ENCODE measurements at places on chromosomes 16 and 17.

GRCh38 chr16:85125570-85126393 is 13.5 kb upstream of the CIBAR2 start:
- DNase-seq = no peak

DNA sequence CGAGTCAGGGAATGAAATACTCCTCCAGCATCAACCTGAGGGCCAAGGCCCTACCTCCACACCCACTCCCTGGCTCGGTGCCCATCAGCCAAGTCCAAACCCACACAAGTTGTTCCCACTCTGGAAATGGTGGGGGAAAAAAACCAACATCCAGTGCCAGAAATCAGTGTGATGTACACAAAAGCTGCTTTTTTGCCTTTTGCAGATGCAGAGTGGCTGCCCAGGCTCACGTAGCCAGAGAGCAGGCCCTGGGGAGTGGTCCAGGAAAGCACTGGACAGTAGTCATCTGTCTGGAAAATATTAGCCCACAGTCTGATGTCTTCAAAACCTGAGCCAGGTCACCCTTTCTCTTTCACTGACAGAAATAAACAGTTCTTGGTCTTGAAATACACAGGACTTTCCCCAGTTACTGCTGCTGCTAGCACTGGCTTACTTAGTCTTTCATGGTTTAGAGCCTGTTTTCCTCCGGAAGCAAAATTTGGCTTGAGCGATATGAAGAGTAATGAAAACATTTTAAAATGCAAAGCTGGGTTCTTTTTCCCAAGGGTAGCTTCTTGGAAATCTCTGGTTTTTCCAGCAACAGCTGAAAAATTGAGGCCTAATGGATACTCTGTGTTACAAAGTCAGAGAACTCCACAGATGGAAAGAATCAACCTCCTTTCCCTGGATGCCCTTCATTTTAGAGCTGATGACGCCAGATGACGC is 18.2 kb upstream of the NOS2 start:
- DNase-seq = no peak

DNA sequence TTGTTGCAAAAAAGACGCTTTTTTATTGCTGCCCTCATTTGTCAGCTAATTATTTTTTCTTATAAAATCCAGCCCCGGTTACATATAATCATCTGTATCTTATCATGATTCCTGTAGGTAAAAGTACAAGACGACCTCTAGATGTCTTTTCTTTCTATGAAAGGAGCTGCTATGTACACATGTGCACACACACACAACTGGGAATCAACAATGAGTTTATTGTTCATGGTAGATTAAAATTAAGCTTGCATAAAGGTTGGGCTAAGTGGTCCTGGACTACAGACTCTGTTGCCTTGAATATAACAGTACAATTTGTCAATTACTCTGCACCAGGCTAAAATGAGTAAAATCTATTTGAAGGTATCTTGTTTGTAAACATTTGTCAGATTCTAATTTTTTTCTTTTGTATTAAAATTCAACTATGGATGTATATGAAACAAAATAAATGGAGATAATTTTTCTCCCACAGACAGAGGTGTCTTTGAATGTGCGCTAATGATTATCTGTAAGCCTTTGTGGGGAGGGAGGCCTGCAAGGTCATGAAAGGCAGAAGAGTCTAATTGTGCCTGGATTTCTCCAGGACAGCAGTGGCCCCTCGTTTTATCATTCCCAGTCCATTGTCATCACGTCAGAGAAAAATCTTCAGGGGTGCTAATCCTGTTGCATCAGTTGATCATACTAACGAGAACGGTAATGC is 13.4 kb downstream of the C17orf58 start:
- no peak for DNase-seq

GRCh38 chr17:3923466-3924190 is 7.4 kb upstream of the P2RX1 start:
- no peak for DNase-seq

DNA sequence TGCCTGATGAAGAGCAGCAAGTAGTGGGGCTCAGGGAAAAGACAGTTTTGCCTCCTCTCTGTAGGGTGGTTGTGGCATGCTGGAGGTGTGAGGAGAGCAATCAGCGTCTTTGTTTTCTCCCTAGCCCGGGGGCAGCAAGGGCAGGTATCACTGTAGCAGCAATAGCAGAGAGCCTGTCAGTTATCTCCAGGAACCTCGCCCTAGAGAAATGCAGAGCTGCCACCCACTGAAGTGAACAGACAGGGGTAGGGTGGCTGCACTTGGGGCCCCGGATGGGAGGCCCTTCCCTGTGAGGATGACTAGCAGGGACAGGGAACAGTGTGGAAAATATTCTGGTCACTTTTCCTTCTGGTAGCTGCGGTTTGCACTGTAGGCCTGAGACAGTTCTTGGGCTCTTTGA is 886.5 kb downstream of the CDH8 start:
- no peak for DNase-seq

- peak; percentile 73 for DNase-seq
These were observed 23.8 kb downstream of the SNX11 start for GRCh38 chr17:48131216-48131824.

DNA sequence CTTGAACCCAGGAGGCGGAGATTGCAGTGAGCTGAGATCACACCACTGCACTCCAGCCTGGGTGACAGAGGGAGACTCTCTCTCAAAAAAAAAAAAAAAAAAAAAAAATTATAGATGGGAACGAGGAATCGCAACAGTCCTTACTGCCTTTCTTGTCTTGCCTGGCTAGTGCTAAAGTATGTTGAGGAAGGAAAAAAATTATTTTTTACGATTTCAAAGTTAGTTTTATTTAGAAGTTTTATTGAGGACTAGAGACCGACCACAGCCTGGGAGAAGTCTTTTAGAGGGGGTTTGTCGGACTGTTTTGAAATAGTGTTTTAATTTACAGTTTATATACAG is 15.8 kb upstream of the DNAH17 start:
- DNase-seq = no peak

- DNase-seq = peak; percentile 81
These were observed 20.1 kb upstream of the TAOK1 start for GRCh38 chr17:29369831-29370735.

- no peak for DNase-seq
These were observed 46.1 kb upstream of the DDX52 start for GRCh38 chr17:37689317-37689716.

- peak; percentile 58 for DNase-seq
These were observed 1.1 kb downstream of the PHF12 start for GRCh38 chr17:28950017-28950751.

DNA sequence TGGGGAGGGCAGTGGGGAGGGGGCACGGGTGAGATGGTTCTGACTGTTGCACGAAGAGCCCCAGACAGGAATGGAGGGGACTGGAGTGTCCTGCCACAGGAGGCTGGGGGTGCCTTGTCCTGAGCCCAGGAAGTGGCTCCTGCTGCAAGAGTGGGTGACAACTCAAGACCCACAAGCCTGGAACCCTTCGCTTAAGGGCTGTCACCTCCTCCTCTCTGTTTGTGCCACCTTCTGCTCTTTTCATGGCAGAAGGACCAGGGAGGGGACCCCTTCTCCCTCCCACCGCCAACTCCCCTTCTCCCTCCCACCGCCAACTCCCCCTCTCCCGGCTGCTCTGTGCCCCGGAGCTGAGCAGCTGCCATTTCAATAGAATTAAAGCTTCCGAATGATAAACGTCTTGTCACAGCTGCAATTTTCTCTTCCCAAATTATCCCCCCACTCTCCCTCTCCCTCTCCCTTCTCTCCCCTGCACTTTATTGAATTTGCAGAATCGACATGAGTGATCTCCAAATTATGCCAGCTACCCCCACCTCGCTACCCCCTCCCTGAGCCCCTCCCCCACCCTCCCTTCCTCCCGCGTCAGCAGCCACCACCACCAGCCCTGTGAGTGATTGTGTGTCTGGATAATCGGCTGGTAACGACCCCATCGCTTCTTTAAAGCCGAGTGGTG is 13.7 kb downstream of the GJD3 start:
- DNase-seq = no peak

DNA sequence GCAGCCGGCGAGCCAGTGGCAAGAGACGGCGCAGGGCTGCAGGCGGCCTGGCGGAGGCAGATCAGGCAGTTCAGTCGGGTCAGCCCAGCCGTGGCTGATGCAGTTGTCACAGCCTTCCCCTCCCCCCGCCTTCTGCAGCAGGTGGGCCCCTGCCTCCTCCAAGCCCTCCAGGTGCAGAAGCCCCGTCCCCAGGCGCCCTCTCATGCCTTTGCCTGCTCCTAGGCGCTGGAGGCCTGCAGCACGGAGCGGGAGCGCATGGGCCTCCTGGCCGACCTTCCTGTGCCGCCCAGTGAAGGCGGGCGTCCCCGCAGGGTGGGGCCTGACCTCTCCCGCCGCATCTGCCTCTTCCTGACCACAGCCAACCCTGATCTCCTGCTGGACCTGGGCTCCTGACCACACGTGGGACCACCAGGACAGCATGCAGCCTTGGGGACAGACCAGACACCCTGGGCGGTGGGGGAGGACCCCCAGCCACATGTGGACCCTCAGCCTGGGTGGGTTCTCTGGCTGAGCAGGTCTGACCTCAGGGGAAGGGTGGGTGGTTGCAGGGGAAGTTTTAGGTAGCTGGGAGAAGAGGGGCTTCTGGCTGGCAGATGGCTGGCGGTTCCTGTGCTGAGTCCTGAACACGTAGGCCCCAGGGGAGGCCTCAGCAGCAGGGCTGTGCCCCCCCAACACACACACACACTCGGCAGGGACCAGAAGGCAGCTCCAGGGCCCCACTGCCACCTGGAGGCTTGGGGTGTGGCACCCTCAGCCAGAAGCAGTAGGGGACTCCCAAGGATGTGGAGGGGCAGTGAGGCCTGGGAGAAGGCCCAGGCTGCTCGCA is 3.1 kb upstream of the MRPS34 start:
- DNase-seq = no peak

GRCh38 chr17:59337741-59338299 is 6.4 kb downstream of the YPEL2 start:
- DNase-seq = no peak

DNA sequence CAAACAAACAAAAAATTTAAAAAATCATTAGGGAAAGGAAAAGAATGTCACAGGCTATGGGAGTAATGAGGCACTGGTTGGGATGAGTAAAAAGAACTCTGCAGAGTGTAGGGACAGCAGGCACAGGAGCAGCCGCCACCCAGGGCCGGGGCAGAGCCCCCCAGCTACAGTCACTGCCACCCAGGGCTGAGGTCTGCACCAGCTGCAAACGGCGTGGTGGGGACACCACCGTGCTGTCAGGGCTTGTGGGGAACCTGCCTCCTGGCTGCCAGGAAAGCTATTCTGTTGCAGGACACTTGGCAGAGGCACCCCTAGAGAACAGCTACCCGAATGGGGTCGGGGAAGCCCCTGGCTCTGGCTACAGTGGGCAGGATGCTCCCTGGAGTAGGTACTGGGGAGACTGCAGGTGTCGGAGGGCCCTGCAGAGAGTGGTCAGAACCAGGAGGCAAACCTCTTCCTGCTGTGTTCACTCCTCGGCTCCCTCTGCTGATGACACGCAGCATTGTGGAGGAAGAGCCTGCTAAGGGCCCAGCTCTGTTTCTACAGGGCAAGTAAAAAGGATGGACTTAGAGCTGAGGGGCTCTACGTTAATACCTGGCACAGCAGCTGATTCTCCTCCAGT is 32.3 kb upstream of the CAPN15 start:
- DNase-seq = peak; percentile 41

DNA sequence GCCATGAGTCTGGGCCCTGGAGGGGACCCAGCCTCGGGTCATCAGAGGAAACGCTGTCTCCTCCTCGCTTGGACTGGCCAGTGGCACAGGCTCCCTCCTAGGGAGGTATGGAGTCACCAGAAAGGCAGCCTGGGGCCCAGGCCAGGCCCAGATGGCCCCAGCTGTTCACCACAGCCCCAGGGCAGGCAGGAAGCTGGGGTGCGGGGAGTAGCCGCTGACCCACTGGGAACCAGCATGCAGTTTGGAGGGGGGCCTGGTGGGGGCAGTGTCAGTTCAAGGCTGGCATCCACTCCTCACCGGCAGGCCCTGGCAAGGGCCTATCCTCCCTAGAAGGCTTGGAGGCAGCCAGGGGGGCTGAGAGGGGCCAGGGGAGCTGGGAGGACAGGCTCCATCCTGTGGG is 48.8 kb downstream of the SDK2 start:
- DNase-seq = no peak

GRCh38 chr16:75109732-75110243 is 6.8 kb downstream of the LDHD start:
- no peak for DNase-seq

DNA sequence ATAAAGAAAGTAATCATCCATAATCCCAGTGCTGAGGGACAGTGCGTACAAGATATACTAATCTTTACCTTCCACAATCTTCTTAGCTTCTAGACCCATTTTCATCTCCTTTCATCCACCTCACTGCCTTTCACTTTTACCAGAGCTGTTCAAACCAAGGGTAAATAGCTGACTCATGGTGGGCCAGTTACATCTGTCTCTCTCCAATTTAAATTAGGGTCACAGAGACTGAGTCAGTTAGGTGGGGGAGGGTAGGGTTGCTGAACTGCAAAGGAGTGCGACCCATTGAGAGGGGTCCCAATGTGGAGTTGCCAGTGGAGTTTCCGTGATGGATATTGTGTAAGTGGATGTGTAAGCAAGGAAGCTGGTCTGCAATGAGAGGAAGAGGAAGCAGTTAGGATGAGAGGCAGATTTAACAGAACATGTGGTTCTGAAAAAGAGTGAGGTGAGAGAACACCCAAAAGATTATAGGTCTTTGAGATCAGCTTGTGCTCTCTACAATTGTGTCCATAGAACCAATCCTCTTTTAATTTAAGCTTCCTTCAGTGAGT is 83.5 kb downstream of the GP2 start:
- DNase-seq = no peak

DNA sequence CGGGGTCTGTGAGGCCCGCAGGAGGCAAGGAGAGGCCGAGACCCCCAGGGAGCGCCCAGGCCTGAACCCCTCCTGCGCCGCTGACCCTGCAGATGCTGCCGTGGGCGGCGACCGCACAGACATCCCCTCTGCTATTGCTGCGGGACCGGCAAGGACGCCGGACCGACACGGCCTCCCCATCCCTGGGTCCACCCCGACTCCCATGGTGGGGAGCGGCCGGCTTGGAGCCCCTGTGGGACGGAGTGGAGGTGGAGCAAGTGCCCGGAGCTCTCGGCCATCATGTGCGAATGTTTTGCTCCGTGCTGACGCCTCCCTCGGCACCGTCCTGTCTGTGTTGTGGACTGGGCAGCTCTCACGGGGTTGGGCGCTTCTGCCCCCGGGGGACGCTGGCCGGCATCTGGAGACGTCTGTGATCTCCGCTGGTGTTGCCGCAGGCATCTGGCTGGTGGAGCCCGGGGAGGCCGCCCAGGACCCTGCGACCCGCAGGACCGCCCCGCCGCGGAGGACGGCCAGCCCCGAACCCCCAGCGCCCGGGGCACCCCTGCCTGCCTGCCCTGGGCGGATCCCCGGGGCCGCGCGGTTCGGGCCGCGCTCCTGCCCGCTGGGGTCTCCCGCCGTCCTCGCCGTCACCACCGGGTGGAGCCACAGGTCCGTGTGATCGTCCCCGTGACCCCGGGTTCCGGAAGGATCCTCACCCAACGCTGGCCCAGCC is 12.8 kb upstream of the GNG13 start:
- peak; percentile 49 for DNase-seq

GRCh38 chr16:88804552-88805339 is 1.2 kb downstream of the CDT1 start:
- DNase-seq = no peak

- DNase-seq = no peak
These were observed 7.6 kb downstream of the RAB40B start for GRCh38 chr17:82690786-82691489.
